ENCODE measurements at places on chromosomes 16 and 17.

- no peak for DNase-seq
Observed at GRCh38 chr17:12667299-12667958, 1.7 kb downstream of the MYOCD start.

DNA sequence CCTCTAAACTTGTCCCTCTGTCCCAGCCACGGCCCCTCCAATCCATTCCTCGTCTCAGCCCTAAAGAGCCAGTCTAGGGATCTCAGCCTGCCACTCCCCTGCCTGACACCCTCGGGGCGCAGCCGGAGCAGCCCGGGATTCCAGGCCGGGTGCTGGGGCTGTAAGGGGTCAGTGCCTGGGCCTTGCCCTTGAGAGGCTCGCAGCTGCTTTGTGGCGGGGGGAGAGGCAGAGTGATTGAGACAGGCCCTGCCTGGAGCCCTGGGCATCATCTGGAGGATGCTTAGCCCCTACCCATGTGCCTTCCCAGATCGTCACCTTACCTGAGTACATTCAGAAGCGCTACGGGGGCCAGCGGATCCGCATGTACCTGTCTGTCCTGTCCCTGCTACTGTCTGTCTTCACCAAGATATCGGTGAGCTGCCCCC lies 8.3 kb downstream of the SLC5A10 start:
- DNase-seq: no peak

- no peak for DNase-seq
Observed at GRCh38 chr17:16190703-16191360, 24.5 kb downstream of the NCOR1 start.

DNA sequence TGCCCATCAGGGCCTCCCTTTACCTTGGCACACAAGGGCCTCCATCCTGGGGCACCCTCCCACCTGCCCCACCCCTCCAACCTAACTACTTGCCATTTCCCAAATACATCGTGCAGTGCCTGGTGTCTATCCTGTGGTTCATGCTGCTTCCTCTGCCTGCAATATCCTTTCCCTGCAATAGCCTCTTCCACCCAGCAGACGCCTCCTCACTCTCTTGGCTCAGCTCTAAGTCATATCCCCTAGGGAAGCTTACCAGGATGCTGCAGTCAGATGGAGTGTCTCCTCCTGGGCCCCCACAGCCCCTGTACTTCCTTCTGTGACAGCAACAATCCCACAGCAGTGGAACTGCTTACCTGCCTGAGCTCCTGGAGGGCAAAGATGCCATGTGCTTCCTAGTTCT lies 36.7 kb downstream of the CCDC182 start:
- DNase-seq: no peak

GRCh38 chr17:38898291-38898679 lies 27.1 kb upstream of the LASP1NB start:
- no peak for DNase-seq

- DNase-seq: no peak
Observed at GRCh38 chr17:53119773-53120172, 703.0 kb upstream of the KIF2B start.

GRCh38 chr16:85417156-85417860 lies 195.8 kb upstream of the GSE1 start:
- DNase-seq: no peak

DNA sequence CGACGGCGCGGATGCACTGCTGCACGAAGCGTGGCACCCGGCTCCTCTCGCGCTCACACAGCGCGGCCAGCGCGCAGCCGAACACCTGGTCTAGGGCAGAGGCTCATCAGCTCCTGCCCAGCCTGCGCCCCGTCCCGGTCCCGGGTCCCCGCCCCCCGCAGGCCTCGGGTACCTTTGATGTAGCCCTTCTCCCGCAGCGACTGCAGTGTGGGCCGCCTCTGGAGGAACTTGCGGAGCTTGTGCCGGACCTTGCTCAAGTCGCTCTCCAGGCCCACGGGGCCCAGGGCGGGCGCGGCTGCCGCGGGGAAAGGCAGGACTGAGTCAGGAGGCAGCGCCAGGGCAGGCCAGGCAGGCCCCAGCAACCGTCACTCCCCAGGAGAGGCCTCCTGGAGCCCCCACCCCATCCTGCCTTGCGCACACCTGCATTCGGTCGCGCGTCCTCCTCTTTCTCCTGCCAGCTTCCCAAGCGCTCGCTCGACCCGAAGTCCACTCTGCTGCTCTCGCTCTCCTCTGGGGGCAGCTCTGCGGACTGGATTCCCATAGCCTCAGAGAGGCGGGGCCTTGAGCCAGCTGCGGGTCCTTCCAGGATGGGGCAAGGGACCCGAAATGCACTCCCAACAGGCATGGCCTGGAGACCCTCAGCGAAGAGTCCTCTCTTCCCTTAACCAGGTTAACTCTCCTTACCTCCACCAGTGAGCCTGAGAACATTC lies 36.0 kb downstream of the ARHGAP27 start:
- DNase-seq: no peak

- no peak for DNase-seq
Observed at GRCh38 chr17:13563866-13564265, 37.9 kb downstream of the HS3ST3A1 start.

- no peak for DNase-seq
Observed at GRCh38 chr17:11240841-11241610, at the start of gene SHISA6. SHISA6 (plus strand) TSS chr17:11241213.

DNA sequence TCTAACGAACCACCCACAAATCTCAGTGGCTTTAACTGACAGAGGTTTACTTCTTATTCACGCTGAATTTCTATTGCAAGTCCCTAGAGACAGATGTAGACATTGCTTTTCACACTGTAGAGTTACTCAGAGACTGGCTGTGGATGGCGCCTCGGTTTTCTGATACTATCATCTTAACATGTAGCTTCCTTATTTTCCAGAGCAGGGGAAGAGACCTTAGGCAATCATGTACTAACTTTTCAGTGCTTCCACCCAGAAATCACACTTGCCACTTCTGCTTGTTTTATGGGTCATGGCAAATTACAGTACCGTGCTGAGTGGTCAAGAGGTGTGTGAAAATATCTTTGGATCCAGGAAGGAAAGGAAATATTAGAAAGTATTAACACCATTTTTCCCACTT lies 65.4 kb downstream of the MAF start:
- DNase-seq: no peak

- no peak for DNase-seq
Observed at GRCh38 chr16:9050102-9050830, 41.2 kb upstream of the HAPSTR1 start.

GRCh38 chr17:21243516-21244303 lies 9.5 kb downstream of the NATD1 start:
- DNase-seq: no peak

DNA sequence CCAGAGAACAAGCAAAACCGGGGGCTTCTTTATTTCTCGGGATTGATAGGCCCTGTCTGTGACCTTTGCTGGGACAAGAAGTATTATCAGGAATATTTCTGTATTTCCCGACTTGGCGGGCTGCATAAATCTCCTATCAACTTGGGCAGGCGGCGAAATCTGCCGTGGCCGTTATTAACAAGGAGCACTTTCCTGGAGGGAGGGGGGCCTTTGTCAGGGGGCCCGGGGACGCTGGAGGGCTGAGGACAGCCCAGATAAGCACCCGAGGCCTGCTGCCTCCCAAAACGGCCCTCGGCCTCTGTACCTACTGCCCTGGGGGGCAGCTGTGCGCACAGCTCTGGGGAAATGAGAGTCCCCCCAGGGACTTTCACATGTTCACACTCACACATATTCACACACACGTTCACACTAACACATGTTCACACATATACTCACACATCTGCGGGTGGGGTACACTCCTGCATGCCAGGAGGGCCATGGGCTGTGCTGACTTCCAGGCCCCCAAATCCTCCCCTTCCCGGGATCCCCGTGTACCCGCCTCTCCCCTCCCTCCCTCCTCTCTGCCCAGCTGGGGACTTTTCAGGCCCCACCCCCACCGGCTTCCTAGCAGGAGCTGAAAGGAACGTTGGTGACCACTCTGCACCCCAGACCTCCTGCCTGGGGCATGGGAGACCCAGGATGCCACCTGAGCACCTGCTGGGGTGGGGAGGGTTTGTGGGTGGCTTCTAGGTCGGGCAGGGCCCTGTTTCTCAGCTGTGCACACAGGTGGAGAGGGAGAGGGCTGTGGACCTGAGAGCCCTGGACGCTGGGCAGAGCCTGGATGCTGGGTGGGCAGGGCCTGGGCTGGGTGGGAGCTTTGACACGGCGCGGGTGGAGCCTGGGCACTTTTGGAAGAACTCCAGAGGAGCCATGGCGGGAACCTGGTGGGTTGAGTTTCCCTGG lies 24.3 kb upstream of the GSE1 start:
- DNase-seq: no peak

DNA sequence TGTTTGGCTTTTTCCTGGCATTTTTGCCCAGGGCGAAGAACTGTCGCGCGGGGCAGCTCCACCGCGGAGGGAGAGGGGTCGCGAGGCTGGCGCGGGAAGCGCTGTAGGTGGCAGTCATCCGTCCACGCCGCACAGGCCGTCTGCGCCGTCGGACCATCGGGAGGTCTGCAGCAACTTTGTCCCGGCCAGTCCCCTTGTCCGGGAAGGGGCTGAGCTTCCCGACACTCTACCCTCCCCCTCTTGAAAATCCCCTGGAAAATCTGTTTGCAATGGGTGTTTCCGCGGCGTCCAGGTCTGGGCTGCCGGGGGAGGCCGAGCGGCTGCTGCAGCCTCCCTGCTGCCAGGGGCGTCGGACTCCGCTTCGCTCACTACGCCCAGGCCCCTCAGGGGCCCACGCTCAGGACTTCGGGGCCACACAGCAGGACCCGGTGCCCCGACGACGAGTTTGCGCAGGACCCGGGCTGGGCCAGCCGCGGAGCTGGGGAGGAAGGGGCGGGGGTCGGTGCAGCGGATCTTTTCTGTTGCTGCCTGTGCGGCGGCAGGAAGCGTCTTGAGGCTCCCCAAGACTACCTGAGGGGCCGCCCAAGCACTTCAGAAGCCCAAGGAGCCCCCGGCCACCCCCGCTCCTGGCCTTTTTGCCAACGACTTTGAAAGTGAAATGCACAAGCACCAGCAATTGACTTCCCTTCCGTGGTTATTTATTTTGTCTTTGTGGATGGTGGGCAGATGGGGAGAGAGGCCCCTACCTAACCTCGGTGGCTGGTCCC lies 2.3 kb upstream of the CBX4 start:
- no peak for DNase-seq

DNA sequence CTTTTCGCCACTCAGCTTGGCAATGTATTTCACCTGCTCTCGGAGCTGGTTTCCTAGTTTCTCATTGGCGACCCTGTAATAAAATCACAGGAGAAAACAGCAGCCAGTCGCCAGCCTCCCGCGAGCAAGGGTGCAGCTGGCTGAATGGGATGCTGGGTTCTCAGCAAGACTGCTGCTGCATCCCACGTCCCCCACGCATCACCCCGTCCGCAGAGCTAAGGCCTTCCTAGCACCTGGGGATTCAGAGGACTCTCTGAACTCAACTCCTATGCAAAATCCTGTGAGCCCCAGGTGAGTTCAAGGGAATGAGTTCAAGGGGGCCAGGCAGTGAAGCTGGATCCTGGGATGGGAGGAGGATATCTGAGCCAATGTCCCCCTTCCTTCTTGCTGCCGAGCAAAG lies 29.3 kb downstream of the DHX38 start:
- DNase-seq: no peak

- DNase-seq: no peak
Observed at GRCh38 chr16:81627024-81627423, 152.1 kb upstream of the PLCG2 start.

- no peak for DNase-seq
Observed at GRCh38 chr16:88781140-88782077, 3.6 kb downstream of the PIEZO1 start.

- no peak for DNase-seq
Observed at GRCh38 chr17:28982131-28982793, 23.6 kb downstream of the SEZ6 start.

DNA sequence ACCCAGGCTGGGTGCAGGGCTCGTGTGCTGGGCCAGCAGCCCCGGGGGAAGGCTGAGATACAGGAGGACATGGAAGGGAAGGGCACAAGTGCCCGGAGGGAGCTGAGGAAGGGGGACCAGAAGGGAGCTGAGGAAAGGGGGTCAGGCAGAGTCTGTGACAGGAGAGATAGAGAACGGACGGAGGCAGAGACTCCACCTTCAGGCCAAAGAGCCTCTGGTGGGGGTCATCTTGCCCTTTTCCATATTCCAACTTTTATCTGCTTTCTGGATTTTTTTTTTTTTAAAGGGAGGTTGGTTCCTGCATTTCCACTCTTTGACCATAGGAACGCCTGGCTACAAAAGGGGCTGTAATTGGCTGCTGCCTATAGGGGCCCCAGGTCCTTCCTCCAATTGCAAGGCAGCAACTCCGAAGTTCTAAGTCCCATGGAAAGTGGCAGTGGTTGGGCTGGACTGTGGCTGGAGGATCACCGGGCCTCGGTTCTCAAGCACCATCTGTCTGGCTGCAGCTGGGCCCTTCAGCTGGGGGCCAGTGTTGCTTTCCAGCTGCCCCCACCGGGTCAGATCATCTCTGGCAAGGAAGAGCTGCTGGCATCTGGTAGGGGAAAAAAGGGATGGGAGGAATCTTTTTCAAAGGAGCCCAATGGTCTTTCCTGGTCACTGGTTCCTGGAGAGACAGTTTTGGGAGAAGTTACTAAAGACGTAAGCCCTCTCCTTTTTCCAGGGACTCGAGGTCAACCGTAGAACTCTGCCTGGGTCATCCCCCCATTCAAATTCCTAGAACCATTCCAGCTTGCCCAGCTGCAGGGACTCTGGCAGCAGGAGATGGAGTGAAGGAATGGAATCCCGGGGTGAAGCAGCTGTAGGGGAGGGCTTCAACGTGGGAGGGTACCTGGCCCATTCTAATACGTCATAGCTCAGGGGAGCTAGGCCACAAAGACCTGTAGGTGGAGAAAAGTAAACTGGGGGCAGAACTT lies 13.1 kb upstream of the MRPS23 start:
- DNase-seq: no peak

- DNase-seq: no peak
Observed at GRCh38 chr16:18969855-18970240, 13.9 kb upstream of the TMC7 start.

GRCh38 chr17:66946251-66946650 lies 18.3 kb upstream of the CACNG4 start:
- no peak for DNase-seq

DNA sequence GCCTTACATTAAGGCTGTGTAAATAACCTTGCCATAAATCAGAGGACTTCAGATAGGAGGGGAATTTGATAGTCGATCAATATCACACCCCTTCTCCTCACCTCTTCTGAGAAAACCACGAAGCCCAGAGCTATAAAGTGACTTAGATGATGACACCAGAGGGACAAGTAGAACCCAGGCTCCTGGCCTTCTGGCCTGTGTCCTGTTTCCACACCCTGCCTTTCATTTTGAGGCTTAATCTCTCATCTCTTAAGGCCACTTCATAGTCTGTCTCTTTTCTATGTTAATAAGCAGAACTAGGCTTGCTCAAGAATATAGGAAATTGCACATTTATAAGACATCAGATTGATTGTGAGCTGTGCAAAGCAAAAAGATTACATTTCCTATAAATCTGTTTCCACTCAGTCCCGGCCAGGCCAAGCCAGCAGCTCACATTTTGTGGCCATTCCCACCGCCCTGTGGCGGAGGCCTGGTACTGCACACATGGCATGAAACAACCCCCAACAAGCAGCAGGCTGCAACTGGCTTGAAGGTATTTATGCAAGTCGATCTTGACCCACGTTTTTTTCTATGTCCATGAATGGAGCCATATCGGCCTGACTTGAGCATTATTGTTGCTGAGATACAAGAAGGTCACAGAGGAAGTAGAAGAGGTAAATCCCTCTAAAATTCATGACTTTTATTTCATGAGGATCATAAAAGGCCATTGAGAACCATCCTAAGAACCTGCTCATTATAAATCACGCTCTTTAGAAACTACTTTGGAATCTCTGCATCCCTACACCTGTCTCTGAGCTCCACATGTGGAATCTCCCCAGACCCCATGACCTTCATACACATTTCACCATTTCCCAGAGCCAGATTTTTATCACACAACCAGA lies 93.7 kb downstream of the PMP22 start:
- no peak for DNase-seq

GRCh38 chr16:57191056-57191571 lies 5.0 kb downstream of the RSPRY1 start:
- no peak for DNase-seq

Data from NCI-H1092 (cell line).